ENCODE measurements at places on chromosomes 5 and 9. TPM values are rescaled to one million over a fixed set of nuclear protein-coding genes. Genes with fewer than 3 reads are reported as not detected.

- no peak for DNase-seq
These were observed 435.5 kb downstream of the CAAP1 start for GRCh38 chr9:26457151-26457550.

GRCh38 chr5:127400946-127401670 lies 110.5 kb downstream of the MEGF10 start:
- DNase-seq, result no peak

Gene SPRY4
- not detected for total RNA-seq

Gene SMIM3
- 5.5 TPM for total RNA-seq

Gene ASPN
- not detected for total RNA-seq

DNA sequence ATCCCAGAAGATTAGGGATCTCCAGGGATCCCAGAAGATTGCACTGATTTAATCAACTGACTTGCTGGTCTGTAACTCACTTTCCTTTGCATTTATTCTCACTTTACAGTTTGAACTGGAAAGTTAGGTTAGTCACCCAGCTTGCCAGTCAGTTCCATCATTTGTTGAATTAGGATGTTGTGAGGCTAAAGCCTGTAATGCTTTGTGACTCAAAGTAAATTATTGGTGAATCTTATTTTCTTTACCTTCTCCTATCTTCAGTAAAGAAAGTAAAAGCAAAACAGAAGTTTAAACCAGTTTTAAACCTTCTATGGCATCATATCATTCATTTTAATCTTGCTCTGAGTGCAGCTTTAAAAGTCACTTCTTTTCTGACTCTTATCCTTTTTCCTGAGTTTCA lies 85.8 kb downstream of the SLC44A1 start:
- DNase-seq, result no peak

Gene PCDHB3
- total RNA-seq, result not detected

Measured in naive thymus-derived CD8-positive, alpha-beta T cell (primary cell).